ENCODE measurements at places on chromosomes 5 and 9. TPM values are rescaled to one million over a fixed set of nuclear protein-coding genes. Genes with fewer than 3 reads are reported as not detected.
A peak's percentile ranks its signal among the peaks of the same experiment; 100 is the strongest.

Gene KCNIP1
- 5.6 TPM for polyA plus RNA-seq

Gene LCN12
- polyA plus RNA-seq = 0.79 TPM

- no peak for DNase-seq
These were observed 880.6 kb upstream of the C9orf72 start for GRCh38 chr9:28453918-28454317.

DNA sequence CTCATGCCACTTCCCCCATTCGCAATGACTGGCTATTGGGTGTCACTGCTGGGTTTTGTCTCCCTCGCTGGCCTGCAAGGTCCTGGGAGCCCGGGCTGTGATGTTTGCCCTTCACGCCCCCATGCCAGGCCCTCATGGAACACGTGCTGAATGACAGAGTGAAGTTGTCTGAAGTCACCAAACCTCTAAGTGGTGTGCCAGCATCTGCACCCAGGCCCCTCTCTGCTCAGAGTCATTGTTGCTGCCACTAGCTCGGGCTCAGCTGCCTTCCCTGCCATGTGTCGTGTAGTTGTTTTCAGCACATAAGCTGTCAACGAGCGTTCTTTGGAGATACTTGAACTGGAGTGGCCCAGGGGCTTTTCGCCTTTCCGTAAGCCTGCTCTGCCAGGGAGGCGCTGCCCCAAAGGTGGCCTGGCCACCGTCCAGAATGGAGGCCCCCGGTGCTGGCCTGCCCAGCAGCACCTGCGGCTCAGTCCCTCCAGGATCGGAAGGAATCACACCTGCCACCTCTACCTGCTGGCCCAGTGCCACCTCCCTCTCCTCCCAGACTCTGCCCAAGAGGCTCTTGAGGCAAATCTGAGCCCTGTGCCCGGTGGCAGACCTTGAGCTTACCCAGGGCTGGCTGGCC lies 250.1 kb downstream of the PBX3 start:
- no peak for DNase-seq

Gene KIF12
- 0.19 TPM for polyA plus RNA-seq

Gene JAKMIP2
- polyA plus RNA-seq = 2.8 TPM

Gene MLANA
- 0.23 TPM for polyA plus RNA-seq

Gene LRSAM1
- polyA plus RNA-seq = 11.9 TPM

GRCh38 chr5:95818181-95819147 lies 4.1 kb downstream of the GLRX start:
- DNase-seq = no peak

DNA sequence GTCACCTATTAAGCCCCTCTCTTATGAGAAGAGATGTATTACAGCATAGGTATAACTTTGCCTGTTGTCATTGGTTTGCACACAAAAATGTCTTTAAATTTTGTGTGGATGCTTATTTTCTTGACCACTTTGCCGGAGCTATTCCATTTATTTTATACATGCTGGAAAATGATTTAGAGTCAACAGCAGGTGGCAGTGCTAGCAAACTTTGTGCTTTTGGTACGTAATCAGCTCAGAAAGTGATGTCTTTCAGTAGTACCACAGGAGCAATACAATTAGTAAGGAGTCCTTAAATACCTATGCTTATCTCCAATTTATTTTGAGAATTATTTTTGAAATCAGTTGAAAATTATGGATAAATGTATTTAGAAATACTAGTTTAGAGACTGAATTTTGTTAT lies 19.8 kb upstream of the NUDT12 start:
- peak; percentile 22 for DNase-seq

Gene RNF183
- 0.18 TPM for polyA plus RNA-seq

Gene LRRC19
- polyA plus RNA-seq = 0.12 TPM

- DNase-seq = no peak
These were observed 19.6 kb downstream of the IRX1 start for GRCh38 chr5:3615217-3615616.

GRCh38 chr5:83750749-83751148 lies 30.1 kb upstream of the HAPLN1 start:
- peak; percentile 10 for DNase-seq

Data from muscle of back (tissue), 13 donors.